RCC 7860 (cell line): ENCODE measurements at places on chromosomes 1 and 21.
A peak's percentile ranks its signal among the peaks of the same experiment; 100 is the strongest.

- no peak for DNase-seq
Observed at GRCh38 chr1:147611586-147611985, 58.7 kb downstream of the ACP6 start.

DNA sequence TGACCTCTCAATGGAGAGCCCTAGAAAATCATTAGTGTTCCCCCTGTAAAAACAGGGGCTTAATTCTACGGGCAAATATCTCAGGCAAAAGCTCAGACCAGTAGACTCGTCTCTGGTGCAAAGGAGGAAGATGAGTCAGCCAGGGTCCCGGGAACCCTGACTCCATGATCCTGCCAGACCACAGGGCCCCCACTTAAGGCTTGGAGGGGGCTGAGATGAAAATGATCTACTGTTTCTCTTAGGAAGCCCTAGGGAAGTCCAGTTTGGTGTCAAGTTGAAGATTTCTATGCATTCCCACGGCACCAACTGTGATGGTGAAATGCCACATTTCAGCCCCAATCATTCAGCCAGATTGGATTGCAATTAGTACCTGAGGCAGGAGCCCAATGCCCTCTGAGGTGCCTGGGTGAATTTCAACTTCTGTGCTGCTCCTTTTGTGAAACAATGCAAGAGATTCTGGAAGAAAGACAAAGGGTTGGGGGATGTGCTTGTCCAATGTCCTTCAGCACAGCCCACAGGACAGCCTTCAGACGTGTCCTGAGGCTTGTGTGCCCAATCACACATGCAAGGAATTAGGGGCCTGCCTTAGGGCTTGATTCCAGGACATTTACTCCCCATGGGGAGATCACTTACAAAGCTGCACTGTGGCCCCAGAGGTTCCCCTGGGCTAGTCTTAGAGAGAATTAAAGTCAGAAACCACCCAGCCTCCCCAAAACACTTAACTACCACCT lies 18.1 kb downstream of the NAV1 start:
- DNase-seq, result no peak

DNA sequence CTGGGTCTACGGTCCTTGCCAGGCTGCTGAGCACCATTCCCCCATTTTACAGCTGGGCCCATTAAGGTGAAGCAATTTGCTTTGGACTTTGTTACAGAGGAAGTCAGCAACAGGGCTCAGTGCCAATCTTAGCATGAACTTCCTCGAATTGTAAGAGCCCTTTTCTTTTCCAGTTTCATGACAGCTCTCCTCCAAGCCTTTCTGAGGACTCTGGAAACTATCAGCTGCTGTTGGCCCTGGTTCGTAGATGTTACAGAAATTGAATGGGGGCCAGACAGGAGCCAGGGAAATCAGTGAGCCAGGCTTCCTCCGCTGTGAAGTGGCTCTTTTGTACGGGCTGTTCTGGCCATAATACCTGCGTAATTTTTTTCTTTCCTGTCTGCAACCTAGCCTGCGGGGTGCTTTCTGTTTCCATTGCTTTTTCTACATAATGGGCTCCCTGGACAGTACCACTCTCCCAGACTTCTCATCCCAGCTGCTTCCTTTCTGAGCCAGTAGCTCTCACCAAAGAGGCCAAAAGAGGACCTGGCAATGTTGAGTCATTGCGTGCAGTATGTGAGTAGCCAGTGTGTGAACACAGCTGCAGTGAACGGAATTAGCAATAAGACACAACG lies 386.3 kb downstream of the DISC1 start:
- no peak for DNase-seq

DNA sequence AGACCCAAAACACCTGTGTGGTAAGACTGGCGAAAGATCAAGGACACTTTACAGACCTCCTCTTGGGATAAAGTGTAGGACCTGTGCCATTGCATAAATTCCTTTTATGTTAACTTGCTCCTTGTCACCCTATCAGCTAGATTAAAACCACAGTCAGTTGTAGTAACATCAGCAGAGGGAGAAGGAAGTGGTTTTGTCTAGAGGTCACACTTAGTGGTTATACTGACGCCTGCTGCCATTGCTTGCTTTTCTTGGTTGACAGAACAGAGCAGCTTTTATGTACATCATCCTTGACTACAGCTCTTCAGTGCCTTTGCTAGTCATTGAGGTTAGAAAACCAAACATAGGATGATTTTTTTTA lies 101.4 kb downstream of the PBX1 start:
- DNase-seq, result peak; percentile 71

DNA sequence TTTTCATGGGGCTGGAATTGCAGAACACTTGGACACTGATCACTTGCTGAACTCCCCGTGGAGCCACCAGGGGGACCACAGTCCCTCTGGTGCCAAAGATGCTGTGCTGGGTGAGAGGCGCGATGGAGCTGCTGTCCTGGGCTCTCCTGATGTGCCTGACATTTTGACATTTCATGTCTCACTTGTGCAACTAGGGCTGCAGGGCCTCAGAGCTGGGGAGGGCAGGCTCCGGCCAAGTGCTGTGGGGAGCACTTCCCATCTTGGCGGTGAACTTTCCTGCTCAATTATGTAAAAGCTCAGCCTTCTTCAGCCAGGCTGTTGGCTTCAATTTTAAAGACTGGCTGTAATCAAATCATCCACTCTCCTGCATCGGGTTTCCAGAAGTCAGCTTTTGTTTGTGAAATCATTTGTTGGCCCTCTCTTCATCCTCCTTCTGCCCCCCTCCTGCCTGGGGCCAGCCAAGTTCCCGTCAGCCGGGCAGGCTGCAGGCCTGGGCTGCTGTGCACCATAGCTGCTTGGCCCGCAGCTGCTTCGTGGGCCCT lies 36.8 kb downstream of the KCNAB2 start:
- DNase-seq, result no peak

- DNase-seq, result peak; percentile 34
Observed at GRCh38 chr1:64514197-64514765, 44.4 kb downstream of the CACHD1 start.

DNA sequence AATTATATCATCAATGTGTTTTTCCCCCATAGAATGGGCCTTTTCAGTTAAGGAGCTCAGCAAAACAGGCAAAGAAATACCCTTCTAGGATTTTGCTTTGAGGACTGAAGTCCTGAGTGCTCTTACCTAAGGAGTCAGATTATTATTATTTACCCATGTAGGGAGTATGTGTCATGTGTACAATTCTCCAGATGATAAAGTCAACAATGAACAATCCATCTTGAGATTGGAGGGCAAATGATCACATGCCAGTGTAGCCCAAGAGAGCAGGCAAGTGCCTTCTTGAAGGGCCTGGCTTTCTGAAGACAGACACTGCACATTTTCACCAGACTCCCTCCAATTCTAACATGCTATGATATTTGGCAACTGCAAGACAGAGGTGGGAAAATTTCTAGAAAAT lies 159.7 kb downstream of the PCNX2 start:
- no peak for DNase-seq

DNA sequence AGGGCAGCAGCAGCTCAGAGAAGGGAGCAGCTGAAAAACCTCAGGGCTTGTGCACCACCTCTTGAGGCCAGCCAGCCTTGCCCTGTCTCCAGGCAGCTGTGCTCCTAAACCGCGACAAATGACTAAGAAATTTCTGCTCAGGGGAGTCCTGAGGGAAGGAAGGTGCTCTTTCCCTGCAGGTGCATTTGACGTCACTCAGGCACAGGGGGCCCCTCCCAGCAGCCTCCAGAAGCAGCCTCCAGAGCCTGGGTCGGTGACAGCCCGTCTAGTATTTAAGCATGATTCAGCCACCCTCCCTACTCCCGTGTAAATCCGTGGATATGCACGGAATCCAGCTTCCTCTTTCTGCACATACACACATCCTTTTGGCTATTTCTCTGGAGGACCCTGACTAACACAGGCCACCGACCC lies 560.5 kb downstream of the KIF26B start:
- peak; percentile 35 for DNase-seq

DNA sequence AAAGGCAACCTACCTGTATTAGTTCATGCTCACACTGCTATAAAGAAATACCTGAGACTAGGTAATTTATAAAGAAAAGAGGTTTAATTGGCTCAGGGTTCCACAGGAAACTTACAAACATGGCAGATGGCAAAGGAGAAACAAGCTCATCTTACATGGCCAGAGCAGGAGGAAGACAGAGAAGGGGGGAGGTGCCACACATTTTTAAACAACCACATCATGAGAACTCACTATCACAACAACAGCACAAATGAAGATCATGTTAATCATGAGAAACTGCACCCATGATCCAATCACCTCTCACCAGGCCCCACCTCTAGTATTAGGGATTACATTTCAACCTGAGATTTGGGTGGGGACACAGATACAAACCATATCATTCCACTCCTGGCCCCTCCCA lies 90.6 kb upstream of the KCTD3 start:
- no peak for DNase-seq

GRCh38 chr21:15014221-15014620 lies 50.6 kb downstream of the NRIP1 start:
- DNase-seq, result no peak

DNA sequence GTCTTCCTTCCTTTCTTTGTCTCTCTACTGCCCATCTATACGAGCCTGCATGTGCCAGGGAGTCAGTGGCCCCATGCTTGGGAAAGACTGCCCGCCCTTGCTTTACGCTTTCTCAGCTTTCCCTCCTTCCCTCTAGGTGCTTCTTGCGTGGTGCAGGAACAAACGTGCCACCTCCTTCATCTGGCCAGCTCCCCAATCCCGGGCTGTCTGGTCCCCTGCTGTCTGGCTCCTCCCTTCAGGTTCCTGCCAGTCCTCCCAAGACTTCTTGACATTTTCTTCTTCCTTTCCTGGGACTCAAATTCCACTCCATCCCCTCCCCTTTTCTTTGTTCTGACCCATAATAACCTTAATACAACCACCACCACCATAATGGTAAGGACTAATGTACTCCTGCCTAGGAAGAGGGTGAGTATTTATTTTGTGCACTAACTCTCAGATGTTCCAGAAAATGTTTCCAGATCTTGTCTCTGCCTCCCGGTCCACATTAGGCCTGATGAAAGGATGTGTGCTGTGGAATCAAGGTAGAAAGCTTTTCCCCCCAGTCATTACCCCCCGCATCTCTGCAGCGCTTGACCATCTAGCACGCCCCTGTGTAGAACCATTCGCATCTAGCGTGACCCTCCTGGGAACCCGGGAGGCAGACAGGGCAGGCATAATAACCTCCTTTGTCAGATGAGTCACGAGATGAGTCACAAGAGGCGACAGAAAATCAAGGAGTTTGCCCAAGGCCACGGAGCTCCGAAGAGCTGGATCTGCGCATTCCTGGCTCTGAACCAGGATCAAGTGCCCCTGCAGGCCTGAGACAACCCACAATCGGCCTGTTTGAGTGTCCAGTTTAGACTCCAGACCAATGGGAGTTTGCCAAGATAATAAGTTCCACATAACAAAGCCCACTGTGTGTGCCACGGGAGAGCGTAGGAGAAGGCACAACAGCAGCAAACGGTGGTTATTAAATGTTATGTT lies 60.1 kb upstream of the NEK2 start:
- DNase-seq, result peak; percentile 93

GRCh38 chr21:42039911-42040351 lies 29.8 kb upstream of the ZBTB21 start:
- no peak for DNase-seq

GRCh38 chr1:110112656-110113055 lies 413 bp downstream of the UBL4B start:
- no peak for DNase-seq

DNA sequence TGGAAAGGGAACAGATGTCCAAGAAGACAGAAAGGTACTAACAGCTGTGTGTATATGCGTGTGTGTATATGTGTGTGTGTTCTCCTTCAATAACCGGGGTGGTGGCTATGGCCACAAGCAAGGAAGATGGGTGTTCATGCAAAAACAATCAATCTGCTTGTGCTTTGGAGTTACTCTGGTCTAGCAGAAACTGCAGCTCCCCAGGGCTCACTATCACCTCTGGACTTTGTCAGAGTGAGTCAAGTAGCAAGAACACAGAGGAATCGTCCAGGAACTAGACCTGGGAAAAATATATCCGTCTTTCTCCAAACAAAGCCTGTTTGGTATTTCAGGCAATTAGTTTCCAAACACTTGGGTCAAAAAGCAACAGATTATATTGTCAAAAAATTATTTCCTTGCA lies 68.6 kb downstream of the GNG12 start:
- no peak for DNase-seq

GRCh38 chr1:27811741-27812500 lies 18.7 kb upstream of the PPP1R8 start:
- no peak for DNase-seq

- DNase-seq, result no peak
Observed at GRCh38 chr21:34801519-34802132, 132.8 kb downstream of the CLIC6 start.

- no peak for DNase-seq
Observed at GRCh38 chr1:193538003-193538354, 351.6 kb upstream of the B3GALT2 start.

DNA sequence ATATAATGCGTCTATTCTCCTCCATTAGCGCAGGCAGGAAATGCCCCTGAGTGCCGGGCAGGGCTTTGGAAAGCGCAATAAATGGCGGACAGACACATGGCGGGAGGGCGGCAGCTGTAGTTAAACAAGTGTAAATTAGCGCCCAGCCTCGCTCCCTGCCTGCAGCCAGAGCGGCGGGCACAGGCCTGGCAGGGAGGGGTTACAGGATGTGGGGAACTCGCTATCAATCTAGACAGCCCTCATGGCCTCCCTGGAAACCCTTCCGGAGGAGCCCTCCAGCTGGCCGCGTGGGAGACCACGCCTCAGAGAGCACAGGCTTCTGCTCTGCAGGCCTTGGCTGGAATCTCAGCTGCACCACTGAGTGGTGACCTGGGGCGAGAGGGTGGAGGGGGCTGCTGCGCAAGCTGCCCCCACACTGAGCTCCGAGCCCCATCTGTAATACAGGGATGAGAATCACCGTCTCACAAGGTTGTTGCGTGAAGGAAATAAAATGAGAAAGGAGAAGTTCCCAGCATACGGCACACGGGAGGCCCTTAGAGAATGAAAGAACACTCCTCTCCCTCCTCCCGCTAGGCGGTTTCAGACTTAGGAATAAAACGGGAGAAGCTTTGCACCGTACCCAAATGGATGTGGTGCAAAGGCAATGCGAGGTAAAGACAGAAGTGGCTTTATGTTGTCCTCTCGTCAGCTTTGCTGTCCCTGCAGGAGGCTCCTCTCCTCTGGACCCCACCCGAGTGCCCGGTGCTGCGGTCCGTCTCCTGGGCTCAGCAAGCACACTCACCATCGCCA lies 167.2 kb upstream of the POU3F1 start:
- DNase-seq, result no peak

DNA sequence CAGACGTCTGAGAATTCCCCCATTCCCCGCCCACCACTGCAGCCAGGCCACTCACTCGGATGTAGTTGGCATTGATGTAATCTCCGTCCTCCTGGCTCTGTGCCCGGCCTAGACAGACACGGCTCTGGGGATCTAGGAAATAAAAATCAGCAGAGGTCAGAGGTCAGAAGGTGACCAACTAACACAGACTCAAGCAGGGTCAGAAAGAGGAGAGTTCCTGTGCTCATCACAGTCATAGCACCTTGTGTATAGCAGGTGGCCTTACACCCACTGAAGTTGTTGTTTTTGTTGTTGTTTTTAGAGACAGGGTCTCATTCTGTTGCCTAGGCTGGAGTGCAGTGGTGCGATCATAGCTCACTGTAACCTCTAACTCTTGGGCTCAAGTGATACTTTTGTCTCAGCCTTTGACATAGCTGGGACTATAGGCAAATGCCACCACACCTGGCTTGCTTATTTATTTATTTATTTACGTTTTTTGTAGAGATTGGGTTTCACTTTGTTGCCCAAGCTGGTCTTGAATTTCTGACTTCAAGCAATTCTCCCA lies 4.9 kb downstream of the PTPN7 start:
- peak; percentile 64 for DNase-seq
